ENCODE measurements at places on chromosomes 3 and 15. TPM values are rescaled to one million over a fixed set of nuclear protein-coding genes. Genes with fewer than 3 reads are reported as not detected.

POTEB3 gene
- not detected for total RNA-seq

GOLGA8S gene
- total RNA-seq = 0.17 TPM

EFCC1 gene
- total RNA-seq = 15.8 TPM

MYL3 gene
- 9.5 TPM for total RNA-seq

GRCh38 chr15:40449275-40449674 is 8.5 kb downstream of the BAHD1 start:
- no peak overlapping the region for H3K4me3 ChIP-seq
- H3K27me3 ChIP-seq = no peaks in the 10 kb centered on the region
- H3K4me1 ChIP-seq = peaks cover 40% of the 10 kb centered on the region
- H3K36me3 ChIP-seq = no peaks in the 10 kb centered on the region

- H3K27ac ChIP-seq = no peak overlapping the region
- H3K36me3 ChIP-seq = no peaks in the 10 kb centered on the region
- H3K4me3 ChIP-seq = no peak overlapping the region
- no peak for DNase-seq
Measured at GRCh38 chr15:29401644-29402043, 132.0 kb upstream of the NSMCE3 start.

GRCh38 chr3:171528102-171528501 is 67.9 kb upstream of the TNIK start:
- no peaks in the 10 kb centered on the region for H3K4me1 ChIP-seq
- no peaks in the 10 kb centered on the region for H3K36me3 ChIP-seq
- DNase-seq = no peak
- no peak overlapping the region for H3K4me3 ChIP-seq
- no peaks in the 10 kb centered on the region for H3K27me3 ChIP-seq

- no peak for DNase-seq
- no peaks in the 10 kb centered on the region for H3K36me3 ChIP-seq
- no peaks in the 10 kb centered on the region for H3K27me3 ChIP-seq
- peak overlapping the region; percentile 26 for H3K27ac ChIP-seq
- H3K4me3 ChIP-seq = no peak overlapping the region
Measured at GRCh38 chr15:57320631-57321220, 55.6 kb upstream of the CGNL1 start.

- H3K27ac ChIP-seq = peak overlapping the region; percentile 85
- H3K4me1 ChIP-seq = peaks cover 68% of the 10 kb centered on the region
- no peaks in the 10 kb centered on the region for H3K36me3 ChIP-seq
- no peak for DNase-seq
- no peaks in the 10 kb centered on the region for H3K27me3 ChIP-seq
Measured at GRCh38 chr3:152219216-152219615, 49.5 kb upstream of the MBNL1 start.

DNA sequence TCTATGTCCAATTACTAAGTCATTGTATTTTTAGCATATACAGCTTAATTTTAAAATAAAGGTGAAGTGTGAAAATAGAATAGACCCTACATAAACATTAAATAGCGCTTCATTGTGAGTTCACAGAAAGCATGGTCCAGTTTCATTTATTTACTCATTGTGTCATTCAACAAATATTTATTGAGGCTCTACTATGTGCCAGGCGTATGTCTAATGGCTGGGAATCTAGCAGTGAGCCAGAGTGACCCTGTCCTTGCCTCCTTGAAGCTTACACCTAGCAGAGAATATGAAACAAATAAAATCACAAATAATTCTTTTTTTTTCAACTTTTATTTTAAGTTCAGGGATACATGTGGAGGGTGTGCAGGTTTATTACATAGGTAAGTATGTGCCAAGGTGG is 161.7 kb downstream of the CFAP20DC start:
- no peak overlapping the region for H3K27ac ChIP-seq
- no peak overlapping the region for H3K4me3 ChIP-seq
- no peaks in the 10 kb centered on the region for H3K36me3 ChIP-seq

DNA sequence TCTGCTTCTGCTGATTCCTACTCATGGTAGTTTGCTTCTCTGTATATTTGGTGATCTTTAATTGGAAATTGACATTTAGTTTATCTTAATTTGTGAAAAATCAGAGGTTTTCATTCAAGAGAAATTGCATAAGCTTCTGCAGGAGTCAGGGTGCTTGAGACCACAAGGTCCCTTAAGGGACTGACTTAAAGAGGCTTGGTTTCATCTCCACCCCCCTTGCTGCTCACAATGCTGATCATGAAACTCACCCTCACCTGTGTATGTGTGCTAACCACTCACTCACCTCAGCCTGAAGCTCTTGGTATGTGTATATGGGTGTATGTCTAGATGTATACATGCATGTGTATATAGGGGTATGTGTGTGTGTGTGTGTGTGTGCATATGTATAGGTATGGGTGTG is 11.4 kb downstream of the PGPEP1L start:
- no peaks in the 10 kb centered on the region for H3K36me3 ChIP-seq
- no peak for DNase-seq
- no peak overlapping the region for H3K27ac ChIP-seq

GRCh38 chr15:79060175-79060574 is 30.4 kb downstream of the RASGRF1 start:
- H3K4me1 ChIP-seq = no peaks in the 10 kb centered on the region
- H3K27ac ChIP-seq = no peak overlapping the region
- H3K4me3 ChIP-seq = no peak overlapping the region
- DNase-seq = no peak

DNA sequence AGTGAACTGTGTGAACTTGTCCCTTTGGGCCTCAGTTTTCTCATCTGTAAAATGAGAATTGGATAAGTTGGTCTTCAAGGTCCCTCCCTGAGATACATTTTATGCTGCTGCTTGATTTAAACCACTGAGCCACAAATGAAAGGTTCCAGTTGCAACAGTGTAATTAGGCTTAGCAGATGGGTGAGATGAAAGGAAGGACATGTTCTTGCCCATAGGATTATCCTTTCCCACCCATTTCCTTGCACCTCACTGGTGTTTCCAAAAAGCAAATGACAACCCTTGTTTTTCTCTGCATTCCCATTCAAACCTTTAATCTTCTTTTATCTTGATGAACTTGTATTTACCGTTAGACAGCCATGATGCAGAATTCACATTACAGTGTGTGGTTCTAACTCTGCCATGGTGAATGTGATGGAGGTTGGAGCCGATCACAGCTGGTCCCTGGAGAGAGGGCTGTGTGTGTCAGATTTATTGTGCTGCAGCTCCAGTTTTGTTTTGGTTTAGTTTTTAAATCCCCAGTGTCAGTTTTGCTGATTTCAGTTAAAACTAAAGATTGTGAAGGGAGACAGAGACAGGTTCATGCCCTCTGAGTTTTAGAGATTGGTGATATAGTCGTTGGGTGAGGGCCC is 44.0 kb downstream of the MAP2K1 start:
- H3K27ac ChIP-seq = no peak overlapping the region
- peaks cover 11% of the 10 kb centered on the region for H3K36me3 ChIP-seq
- H3K4me3 ChIP-seq = no peak overlapping the region
- H3K4me1 ChIP-seq = no peaks in the 10 kb centered on the region

DNA sequence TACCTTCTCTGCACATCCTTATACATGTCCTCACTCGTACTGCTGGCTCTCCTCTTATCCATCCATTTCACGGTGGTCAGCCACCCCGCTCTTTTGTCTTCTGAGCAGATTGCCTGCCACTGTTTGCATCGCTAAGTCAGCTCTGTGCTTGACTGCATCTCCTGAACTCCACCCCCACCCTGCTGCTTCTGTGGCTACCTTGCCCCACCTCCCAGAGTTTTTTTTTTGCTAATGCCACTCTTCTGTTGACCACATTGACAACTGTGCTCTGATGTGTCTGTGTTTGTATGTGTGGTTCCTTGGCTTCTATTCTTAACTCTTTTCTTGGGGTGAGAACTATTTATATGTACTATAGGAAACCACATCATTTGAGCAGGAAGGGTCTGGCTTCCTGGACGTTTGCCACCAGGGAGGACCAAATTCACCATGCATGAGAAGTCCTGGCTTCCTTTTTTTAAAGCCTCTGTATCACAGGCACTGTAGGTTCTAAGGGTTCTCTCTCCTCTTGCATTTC is 12.8 kb upstream of the MTMR10 start:
- peaks cover 12% of the 10 kb centered on the region for H3K27me3 ChIP-seq
- no peaks in the 10 kb centered on the region for H3K4me1 ChIP-seq
- no peak overlapping the region for H3K4me3 ChIP-seq
- H3K27ac ChIP-seq = no peak overlapping the region
- no peak for DNase-seq
- no peaks in the 10 kb centered on the region for H3K36me3 ChIP-seq

GRCh38 chr3:63413523-63413922 is 135.4 kb downstream of the SYNPR start:
- no peaks in the 10 kb centered on the region for H3K4me1 ChIP-seq
- no peak for DNase-seq
- H3K4me3 ChIP-seq = no peak overlapping the region

Data from esophagus muscularis mucosa (tissue), 4 donors.